ENCODE measurements at places on chromosomes 1 and 21.

GRCh38 chr1:179794669-179795068 lies 51.6 kb downstream of the FAM163A start:
- no peak for DNase-seq

DNA sequence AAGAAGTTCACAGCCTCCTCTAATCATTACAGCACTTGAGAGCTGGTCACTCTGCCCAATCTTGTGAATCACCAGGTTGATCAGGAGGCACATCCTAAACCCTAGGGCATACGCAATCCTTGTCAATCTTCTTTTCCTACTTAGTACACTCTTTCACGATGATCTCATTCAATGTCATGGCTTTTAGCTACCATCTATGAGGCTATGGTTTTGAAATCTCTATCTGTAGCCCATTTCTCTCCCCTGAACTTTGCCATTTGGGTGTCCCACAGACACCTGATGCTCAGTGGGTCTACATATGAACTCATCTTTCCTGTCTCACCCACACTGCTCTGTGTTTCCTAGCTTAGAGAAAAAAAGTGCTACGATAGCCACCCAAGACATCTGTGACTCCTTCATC lies 1.9 kb upstream of the MED18 start:
- DNase-seq, result no peak

DNA sequence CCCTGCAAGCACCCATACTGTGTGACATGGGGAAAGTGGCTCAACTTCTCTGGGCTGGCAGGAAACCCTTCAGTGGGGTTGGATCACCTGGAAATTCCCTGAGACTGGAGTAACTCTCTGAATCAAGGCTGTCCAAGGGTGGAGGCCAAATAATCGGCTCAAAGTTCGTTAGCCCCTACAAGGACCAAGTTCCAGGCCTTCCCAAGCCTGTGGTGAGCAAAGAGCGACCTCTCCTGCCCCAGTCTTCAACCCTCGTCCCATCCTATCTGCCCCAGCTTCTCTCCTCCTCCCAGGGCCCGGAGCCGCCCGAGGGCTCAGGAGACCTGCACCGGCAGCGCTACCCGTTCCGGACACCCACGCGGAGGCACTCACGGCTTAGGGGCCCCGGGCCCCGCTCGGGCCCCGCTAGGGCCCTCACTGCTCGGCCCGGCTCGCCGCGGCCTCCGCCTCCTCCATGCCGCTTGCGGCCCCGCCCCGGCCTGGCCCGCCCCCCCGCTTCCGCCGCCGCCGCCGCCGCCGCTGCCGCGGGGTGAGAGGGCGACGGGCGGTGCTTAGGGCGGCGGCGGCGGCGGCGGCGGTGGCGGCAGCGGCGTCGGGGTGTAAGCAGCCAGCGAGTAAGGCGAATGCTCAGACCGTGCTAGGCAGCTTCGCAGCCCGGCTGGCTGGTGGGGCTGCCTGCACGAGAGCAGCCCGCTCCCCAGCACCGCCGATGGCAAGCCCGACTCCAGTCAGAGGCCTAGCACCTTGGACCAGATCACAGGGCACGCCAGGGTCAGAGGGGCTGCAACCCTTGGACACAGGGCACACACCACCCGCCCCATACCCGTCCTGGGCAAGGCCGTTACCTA lies at the start of gene POMGNT1:
POMGNT1 (minus strand) TSS at position 471 of the 848 bp plus-strand sequence. CDS start 613 bp downstream, outside the sequence.
- DNase-seq, result peak; percentile 82

DNA sequence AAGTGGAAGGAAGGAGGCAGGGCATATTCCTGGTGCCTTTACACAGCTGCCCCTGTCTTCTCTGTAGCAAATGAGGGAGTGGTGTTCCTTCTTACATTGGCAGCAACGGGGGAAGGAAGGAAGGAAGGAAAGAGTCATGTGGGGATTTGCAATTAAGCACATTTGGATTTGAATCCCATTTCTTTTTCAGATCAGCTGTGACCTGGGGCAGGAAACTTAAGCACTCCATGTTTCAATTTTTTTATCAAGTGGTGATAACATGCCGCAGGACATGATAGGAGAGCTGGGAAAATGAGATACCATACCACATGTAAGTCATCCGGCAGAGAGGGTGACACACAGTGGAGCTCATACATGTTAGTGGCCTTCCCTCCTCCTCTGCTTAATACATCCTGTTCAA lies 186.8 kb downstream of the APP start:
- DNase-seq, result no peak

DNA sequence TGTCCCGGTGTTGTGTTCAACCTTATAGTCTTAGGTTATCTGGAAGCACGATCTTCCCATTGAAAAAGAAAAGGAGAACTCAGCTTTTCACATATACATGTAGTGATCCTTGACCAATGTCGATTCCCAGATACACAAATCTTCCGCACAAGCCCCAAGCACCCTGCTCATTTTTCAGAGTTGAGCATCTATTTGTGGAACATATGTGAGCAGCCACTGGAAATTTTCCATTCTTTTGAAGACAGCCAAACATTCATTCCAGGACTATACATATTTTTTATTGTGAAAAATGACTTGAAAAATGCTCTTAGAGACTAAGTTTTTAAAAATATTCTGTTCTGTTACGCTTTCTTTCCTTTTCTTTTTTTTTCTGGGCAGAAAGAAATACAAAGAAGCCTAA lies 371.9 kb downstream of the RGS7 start:
- no peak for DNase-seq

- peak; percentile 50 for DNase-seq
Measured at GRCh38 chr1:103109311-103109920, 1.1 kb upstream of the COL11A1 start.

DNA sequence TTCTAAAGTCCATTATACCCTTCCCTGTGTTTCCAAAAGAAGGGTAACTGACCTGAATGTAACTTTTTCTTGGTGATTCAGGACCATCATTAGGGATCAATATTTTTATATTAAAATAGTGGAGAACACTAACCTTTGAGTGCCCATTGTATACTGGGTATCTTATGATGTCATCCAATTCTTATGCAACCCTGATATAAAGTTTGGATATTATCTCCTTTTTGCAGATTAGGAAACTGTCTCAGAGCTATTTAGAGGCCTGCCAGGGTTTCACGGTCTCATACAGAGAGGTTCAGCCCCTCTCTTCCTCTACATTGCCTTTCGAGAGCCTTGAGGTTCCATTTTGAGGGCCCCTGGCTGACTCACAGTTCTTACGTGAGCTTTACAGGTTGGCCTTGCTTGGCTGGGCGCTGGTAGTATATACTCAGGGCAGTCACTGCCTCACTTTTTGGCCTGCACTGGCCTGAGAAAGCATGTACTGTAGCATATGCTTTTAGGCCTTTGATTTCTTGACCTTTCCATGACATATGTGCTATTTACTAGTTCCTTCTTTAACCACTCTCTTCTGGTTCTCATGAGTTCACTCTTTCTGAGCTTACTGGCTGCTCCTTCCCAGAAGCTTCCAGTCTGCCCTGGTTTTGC lies 15.7 kb upstream of the FOXO6 start:
- DNase-seq, result no peak

DNA sequence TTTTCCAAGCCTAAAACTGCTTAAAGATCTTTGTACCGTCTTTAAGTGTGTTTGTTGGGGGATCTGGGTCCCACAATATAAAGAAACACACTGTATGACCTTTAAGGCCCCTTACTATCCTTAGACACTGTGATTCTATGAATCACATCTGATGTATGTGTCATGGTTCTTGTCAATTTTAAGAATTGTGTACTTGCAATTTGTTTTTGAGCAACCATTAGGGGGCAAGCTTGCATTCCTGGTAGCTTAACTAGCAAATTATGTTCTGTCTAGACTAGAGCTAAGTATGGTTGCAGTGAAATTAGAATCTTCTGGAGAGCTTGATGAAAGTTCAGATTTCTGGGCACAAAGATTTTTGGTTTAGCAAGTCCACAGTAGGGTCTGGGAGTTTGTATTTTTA lies 219.5 kb downstream of the TPR start:
- DNase-seq, result no peak

- no peak for DNase-seq
Measured at GRCh38 chr1:216207154-216207553, 216.1 kb downstream of the USH2A start.

DNA sequence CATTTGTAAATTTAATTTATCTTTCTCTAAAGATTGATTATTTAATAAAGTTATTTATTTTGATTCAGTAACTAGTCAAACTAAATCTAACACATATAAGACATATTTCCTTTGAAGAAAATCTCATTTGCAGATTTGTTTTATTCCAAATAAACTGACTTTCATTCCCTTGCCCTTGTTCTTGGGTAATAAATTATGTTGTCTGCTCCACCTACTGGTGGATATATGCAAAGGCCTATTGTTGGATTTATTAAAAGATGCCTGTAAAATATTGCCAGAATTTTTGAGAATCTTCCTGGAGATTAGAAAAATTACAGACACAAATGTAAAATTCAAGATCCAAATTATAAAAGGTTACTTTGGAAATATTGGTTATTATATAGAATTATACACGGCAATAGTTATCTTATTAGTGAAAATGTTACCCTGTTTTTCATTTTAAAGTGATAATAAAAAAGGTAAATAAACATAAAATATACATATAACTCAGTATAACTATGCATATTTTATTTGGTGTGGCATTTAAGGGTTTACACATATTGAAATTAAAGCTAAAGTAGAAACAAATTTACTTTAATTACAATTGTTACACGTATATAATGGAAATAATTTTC lies 116.1 kb downstream of the SPATA17 start:
- no peak for DNase-seq

DNA sequence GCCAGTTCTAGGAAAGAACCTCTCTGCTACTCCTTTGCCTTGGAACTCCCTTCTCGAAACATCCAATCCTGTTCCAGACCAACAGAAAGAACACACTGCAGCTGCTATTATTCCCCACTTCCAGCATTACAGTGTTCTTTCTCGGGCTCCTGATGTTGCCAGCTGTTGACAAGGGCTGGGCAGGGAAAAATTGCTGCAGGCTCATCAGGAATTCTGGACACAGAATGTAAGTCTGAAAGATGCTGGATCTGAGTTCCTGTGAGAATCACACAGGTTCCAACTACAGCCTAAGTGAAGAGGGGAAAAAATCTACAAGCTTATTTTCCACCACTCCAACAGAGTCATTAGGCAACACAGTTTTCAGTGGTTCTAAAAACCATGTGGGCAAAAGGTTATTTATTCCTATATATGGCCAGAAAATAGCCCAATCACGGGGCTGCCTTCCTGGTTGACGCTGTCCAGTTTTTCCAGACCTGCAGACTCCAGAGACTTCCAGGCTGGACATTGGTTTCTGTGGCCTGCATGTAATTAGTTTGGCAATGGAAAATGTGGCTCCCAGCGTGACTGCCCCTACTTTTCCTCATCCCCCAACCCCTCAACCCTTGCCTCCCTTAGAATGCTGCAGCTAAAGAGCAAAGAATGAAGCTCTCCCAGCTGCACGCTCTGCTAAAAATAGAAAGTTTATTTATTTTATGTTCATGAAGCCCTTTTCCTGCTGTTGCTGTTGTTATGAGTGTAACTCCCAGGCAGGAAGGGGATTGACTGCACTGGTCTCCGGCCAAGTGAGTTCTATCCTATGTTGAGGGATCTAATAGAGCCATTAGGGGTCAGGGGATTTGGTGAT lies 8.3 kb upstream of the KIAA0040 start:
- DNase-seq, result peak; percentile 75

DNA sequence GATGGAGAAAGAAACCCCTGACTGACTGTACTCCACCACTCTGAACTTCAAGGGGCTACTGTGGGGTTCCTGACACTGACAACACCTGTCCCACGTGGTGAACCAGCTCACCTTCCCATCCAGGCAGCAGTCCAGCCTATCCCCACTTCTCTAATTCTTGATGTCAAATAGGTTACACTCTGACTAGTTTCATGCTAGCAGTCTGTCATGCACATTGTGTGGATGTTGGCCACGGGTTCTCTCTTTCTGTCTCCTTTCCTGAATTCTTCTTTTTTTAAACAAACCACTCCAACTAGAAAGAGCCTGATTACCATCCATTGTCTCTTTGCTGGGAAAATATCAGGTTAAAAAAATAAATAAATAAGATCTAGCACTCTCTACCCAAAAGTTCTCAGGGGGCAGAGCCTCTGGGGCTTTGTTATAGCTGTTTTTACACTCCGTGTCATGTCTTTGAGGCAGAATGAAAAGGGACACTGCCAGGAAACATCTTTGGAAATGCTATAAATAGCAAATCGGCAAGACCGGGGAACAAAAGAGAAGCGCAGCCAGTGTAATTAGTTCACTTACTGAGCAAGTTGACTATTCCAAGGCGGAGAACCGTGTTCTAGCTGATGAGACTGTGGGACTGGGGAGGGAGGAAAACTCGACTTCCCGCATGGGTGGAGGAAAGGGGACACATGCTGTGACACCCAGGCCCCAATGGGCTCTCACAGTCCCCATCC lies 356.1 kb downstream of the OMA1 start:
- DNase-seq, result no peak

- peak; percentile 86 for DNase-seq
Measured at GRCh38 chr1:160117709-160118183, 2.2 kb downstream of the ATP1A2 start.

DNA sequence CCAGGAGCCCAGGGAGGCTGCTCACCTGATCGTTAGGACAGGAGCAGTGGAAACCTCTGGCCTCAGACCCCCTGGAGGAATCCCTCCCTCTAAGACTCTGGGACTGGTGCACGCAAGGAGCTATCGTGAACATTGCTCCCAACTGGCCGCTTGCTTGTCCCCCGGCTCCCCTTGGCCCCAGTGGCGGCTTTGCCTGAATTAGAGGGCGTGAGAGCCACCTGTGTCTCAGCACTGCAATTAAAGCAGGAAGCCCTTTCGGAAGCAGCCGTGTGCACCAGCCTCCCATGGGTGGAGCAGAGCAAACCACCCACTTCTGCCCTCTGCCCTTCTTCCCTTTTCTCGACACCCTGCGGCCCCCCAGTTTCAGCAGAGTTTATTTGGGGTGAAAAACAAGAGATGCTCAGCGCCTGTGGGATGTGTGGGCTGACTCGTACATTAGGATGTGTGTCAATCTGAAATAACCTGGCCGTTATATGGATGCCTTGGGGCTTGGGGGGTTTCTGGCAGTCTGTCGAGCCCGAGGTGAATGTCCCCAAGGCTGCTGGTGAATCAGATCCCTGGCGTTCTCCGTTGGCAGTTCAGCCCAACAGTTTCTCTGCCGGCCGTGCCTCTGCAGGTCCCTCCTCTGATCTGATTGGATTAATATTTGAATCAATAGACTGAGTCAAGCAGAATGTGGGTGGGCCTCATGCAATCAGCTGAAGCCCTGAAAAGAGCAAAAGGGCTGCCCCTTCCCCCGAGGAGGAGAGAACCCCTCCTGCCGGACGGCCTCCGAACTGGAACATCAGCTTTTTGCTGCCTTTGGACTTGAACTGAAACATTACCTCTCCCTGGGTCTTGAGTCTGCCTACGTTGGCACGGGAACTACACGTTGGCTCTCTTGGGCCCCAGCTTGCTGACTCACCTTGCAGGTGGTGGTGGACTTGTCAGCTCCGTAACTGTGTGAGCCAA lies 7.3 kb upstream of the UMODL1 start:
- peak; percentile 18 for DNase-seq

DNA sequence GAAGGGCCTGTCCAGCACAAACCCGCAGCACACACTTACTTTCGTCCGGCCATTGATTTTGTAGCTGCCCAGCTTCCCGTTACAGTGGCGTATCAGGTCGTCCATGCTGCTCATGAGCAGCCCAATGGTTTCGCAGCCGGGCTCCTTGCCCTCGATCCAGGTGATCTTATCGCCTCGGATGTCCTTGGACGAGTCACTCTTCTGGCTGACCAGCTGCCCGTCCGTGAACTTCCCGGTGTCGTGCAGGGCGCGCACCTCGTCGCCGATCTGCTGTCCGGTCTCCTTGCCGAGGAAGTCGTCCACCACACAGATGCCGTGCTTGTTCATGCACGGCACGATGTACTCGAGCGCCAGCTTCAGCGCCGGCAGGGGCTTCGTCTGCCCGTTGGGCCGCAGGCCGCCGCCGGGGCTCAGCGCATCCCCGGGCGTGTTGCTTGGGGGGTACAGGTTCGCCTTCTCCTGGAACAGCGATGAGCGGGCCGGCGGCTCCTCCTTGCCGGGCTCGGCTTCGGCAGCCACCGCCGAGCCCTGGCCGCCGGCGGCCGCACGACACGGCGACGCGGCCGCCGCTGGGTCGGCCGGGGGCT lies 1.0 kb downstream of the EGLN1 start:
- peak; percentile 47 for DNase-seq
